Naive thymus-derived CD8-positive, alpha-beta T cell (primary cell): ENCODE measurements at places on chromosomes 1 and 21. TPM values are rescaled to one million over a fixed set of nuclear protein-coding genes. Genes with fewer than 3 reads are reported as not detected.

DNA sequence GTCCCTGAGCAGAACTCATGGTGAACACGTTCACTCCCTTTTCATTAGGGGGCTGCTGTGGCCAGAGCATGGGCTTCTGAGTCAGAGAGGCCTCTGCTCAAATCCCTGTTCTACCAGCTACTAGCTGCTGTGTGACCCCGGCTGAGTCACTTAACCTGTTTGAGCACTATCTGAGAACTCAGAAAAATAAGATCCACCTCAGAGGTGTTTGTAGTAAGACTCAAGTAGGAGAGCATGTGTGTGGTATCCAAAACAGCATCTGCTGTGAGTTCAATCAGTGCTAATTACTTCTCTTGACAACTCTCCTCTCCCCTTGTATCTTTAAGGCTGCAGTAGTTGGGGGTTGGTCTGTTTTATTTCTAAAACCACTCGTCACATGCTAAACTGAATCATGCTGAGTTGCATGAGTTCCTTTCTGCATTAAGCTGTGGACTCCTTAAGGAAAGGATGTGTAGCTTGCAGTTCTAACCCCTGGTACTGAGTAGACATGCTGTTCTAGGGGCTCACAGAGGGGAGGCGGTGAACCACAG is 39.7 kb upstream of the JUN start:
- H3K27me3 ChIP-seq = no peaks in the 10 kb centered on the region
- peaks cover 2% of the 10 kb centered on the region for H3K4me1 ChIP-seq
- no peak for DNase-seq
- no peak overlapping the region for H3K27ac ChIP-seq
- H3K36me3 ChIP-seq = peaks cover 17% of the 10 kb centered on the region

DNA sequence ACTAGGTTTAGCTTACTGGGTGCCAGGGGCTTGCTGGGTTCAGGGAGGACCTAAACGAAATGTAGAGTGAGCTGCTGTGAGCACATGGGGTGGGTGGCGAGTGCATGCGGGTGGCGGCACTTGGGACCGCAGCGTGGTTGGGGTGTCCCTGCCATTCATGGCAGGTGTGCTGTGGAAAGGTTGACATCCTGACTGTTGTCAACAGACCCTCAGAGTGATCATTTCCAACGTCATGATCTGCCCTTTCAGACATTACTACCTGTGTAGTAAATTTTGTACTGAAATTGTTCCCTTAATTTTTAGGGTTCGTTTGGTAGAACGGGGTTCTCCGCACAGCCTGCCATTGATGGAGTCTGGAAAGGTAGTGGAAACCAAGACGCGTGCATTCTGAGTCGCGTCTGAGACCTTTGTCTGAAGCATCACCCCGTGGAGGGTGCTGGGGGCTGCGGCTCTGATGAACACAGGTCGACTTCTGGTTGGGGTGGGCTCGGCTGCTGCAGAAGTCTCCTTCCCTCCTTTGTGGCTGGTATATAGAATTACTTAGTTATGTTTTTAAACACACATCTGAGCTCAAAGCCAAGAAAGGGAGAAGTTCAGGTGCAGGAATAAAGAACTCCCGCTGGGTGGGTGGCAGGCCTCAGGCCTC is 43.3 kb downstream of the S100B start:
- H3K4me1 ChIP-seq = peaks cover 72% of the 10 kb centered on the region
- H3K36me3 ChIP-seq = no peaks in the 10 kb centered on the region
- H3K27ac ChIP-seq = peak overlapping the region; percentile 99
- peak overlapping the region; percentile 84 for H3K4me3 ChIP-seq
- H3K27me3 ChIP-seq = no peaks in the 10 kb centered on the region
- no peak for DNase-seq

- no peak overlapping the region for H3K27ac ChIP-seq
- peak overlapping the region; percentile 36 for H3K4me3 ChIP-seq
- H3K4me1 ChIP-seq = peaks cover 19% of the 10 kb centered on the region
These were observed 8.2 kb downstream of the SLC19A1 start for GRCh38 chr21:45533846-45534635.

DNA sequence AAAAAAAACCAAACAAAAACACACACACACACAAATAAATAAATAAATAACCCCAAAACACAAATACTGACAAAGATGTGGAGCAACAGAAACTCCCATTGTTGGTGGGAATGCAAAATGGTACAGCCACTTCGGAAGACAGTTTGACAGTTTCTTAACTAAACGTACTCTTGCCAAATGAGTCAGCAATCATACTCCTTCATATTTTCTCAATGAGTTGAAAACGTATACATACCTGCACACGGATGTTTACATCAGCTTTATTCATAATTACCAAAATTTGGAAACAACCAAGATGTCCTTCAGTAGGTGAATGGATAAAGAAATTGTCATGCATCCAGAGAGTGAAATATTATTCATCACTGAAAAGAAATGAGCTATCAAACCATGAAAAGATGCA is 23.5 kb downstream of the ASAP3 start:
- H3K4me1 ChIP-seq = peaks cover 8% of the 10 kb centered on the region
- DNase-seq = no peak
- H3K36me3 ChIP-seq = no peaks in the 10 kb centered on the region
- peaks cover 10% of the 10 kb centered on the region for H3K27me3 ChIP-seq
- no peak overlapping the region for H3K4me3 ChIP-seq

GRCh38 chr1:55716151-55716550 is 501.0 kb upstream of the USP24 start:
- H3K27ac ChIP-seq = no peak overlapping the region
- H3K4me3 ChIP-seq = no peak overlapping the region
- no peaks in the 10 kb centered on the region for H3K36me3 ChIP-seq
- H3K4me1 ChIP-seq = no peaks in the 10 kb centered on the region

GRCh38 chr1:113046569-113046968 is 26.4 kb upstream of the LRIG2 start:
- peak overlapping the region; percentile 81 for H3K27ac ChIP-seq
- no peak for DNase-seq
- H3K4me1 ChIP-seq = peaks cover 45% of the 10 kb centered on the region
- no peaks in the 10 kb centered on the region for H3K36me3 ChIP-seq
- H3K4me3 ChIP-seq = peak overlapping the region; percentile 69

DNA sequence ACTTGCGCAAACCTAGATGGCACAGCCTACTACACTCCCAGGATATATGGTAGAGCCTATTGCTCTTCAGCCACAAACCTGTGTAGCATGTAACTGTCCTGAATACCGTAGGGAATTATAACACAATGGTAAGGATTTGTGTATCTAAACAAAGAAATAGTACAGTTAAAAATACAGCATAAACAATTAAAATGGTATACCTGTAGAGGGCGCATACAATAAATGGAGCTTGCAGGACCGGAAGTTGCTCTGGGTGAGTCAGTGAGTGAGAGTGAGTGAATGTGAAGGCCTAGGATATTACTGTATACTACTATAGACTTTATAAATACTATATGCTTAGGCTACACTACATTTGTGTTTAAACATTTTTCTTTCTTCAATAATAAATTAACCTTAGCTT is 99.3 kb downstream of the PLD5 start:
- no peak overlapping the region for H3K4me3 ChIP-seq
- DNase-seq = no peak
- H3K27ac ChIP-seq = no peak overlapping the region
- H3K4me1 ChIP-seq = no peaks in the 10 kb centered on the region

DNA sequence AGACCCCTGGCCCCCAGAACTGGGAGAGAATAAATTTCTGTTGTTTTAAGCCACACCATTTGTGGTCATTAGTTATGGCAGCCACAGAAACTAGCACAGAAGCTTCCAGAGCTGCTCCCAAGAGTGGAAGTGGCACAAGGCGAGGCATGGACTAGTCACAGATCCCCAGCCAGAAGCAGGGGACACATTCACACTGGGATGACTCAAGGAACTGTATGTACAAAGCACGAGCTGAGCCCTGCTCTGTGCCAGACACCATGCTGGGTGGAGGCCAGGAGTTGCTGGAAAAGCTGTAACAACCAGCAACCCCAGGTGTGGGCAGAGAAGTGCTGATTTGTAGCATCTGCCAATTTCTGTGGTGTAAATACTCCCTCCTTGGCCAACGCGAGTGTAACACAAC is 55.6 kb downstream of the TCP10L start:
- DNase-seq = no peak
- peaks cover 6% of the 10 kb centered on the region for H3K4me1 ChIP-seq
- no peaks in the 10 kb centered on the region for H3K27me3 ChIP-seq
- no peak overlapping the region for H3K4me3 ChIP-seq

The CTTNBP2NL gene
- 0.96 TPM for total RNA-seq

The CYP2J2 gene
- 2.8 TPM for total RNA-seq

The BCL2L15 gene
- 3.3 TPM for total RNA-seq

The PADI3 gene
- total RNA-seq = not detected
